CD4-positive, alpha-beta T cell treated with Interleukin-21 for 1 hour (primary cell): ENCODE measurements at places on chromosomes 6 and 20.
A peak's percentile ranks its signal among the peaks of the same experiment; 100 is the strongest.

GRCh38 chr6:132153221-132153898, 202.2 kb upstream of the CCN2 start:
- DNase-seq = no peak

- no peak for DNase-seq
Observed at GRCh38 chr6:14791526-14791925, 454.3 kb upstream of the JARID2 start.

DNA sequence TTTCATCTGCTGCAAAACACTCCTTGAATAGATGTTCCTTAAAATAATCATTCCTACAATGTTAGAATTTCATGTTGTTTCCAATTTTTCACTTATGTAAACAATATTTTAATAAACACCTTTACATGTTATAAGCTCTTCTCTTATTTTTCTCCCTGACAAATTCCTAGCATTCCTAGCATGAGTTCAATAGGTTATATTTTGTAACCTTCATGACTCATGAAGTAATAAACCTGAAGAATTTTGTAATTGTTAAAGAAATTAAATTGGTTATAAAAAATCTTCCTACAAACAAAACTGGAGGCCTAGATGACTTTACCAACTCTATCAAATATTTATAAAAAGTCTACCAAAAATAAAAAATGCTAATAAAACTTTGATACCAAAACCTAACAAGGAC, 66.3 kb downstream of the NT5E start:
- DNase-seq = no peak

DNA sequence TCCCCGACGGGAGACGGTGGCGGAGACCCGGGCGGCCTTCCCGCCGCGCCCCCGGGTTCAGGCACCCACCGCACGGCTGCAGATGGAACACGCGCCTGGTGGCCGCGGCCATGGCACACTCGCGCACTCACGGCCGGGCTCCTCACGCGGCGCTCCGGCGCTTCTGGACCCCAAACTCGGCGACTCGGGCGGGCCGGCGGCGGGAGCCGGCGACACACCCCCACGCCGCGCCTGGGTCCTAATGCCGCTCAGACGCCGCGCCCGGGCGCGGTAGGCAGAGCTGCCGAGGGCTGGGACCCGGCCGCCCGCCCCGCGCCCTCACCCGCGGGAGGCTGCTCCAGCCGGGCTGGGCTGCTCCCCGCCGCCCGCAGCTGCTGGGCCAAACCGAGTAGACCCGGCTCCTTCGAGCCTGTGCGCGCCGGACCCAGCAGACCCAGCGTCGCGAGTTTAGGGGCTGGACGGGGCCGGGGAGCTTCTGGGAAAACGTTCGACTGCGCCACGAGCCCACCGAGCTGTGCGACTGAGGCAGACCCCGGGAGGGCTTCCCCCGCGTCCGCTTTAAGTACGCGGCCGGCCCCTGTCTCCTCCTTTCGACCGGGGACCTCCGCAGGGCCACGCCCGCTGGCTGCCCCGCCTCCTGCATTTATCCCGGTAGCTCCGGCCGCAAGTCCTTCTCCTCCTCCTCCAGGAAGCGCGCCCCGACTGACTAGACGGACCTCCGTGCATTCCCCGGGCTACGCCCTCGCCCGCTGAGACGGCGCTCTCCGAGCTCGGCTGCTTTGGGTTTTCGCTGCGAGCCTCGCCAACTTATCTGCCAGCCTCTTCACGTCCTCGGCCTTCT, at the start of gene SLC4A11:
Gene SLC4A11, minus strand, starts transcription at position 165 of the 841 bp plus-strand sequence. Its CDS starts 53 bp downstream, at position 112.
- peak; percentile 35 for DNase-seq

GRCh38 chr6:157766901-157767774, 55.9 kb upstream of the SNX9 start:
- DNase-seq = no peak

DNA sequence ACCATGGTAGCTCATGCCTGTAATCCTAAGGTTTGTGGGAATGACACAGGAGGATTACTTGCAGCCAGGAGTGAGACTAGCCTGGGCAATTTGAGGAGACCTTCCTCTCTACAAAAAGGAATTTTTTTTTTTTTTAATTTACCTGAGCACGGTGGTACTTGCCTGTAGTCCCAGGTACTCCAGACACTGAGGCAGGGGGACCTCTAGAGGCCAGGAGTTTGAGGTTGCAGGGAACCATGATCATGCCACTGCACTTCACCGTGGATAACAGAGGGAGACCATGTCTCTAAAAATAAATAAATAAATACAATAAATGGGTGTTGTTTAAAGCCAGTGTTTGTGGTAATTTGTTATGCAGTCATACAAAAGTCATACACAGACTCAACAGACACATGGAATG, 2.4 kb upstream of the HLA-F start:
- peak; percentile 55 for DNase-seq
